ENCODE measurements at places on chromosomes 5 and 9.

- DNase-seq: no peak
These were observed 95.7 kb upstream of the ALDH1B1 start for GRCh38 chr9:38296807-38297206.

DNA sequence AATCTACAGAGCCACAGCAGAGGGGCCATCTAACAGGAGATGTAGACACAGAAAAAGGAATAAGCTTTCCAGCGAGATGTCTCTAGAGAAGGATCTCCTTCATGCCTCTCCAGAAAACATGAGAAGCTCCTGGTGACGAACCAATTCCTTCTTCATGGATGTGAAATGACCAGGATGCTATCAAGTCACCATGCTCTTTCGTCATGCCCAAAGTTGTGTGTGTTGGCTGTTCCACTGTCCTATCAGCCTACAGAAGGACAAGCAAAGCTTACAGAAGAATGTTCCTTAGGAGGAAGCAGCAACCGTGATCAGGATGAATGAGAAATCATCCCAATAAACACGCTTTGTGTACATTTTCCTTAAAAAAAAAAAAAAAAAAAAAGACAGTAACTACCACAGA lies 54.4 kb downstream of the ALDH7A1 start:
- DNase-seq: no peak

DNA sequence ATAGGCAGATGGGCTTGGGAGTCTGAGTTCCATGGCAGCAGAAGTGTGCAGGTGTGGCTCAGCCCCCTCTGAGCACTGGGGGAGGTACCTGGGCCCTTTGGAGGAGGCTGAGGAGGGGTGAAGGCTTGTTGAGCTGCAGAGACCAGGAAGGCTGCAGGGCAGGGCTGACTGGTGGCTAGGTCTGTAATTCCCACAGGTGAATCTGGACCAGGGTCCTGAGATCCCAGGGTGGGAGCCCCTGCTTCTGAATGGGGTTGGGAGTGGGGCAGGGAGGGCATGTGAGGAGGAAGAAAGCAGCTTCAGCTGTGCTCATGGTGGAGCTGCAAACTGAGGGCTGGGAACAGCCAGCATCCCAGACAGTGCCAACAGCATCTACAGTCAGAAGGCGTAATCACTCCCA lies 111.1 kb downstream of the CACNA1B start:
- no peak for DNase-seq

DNA sequence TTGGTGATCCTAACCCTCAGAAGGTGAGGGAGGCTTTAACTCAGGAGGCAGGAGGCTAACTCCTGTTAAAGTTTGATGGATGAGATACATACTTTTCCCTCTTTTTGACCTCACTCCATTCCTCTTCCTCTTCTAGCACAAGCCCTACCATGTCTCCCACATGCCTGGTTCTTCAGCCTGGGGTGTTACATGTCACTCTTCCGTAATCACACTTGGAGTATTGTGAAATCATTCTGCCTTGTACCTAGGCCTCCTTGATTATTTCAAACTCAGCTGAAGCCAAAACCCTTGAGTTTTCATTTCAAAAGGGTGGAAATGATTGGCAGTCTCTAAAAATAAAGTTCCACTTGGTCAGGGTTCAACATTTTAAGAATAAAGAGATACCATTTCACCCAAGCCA lies 1.8 kb downstream of the PLAC8L1 start:
- DNase-seq: no peak

GRCh38 chr5:123454259-123454911 lies 31.2 kb upstream of the CEP120 start:
- no peak for DNase-seq
